ENCODE measurements at places on chromosomes 6 and 20. TPM values are rescaled to one million over a fixed set of nuclear protein-coding genes. Genes with fewer than 3 reads are reported as not detected.
A peak's percentile ranks its signal among the peaks of the same experiment; 100 is the strongest.

DNA sequence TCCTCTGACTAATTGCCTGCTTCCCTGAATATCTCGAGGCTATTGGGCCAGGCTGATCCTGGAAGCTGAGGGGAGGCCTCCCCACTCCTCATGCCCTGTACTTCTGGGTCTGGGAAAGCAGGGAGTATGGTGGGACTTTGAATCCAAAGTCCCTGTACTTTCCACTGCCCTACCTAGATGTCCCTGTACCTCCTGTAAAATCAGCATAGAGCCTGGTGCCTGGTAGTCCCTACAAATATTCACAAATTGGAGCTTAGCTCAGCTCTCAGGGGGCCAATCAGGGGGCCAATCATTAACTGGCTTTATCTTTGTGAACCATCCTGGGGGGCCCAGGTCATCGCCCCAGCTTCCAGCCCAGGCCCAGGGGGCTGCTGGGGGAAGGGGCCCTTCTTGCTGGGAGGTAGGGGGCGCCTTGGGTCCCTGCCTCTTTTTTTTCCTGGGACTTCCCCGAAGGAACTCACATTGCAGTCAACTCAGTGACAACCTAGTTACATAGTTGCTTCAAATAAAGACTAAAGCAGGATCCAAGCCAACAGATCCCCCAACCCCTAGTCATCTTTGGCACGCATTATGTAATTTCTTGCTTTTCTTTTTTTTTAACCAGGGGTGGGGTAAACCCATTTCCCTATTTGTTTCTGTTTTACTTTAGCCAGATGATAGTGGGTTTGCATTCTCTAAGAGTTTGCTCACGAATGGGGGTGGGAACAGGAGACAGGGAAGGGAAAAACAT, 6.9 kb upstream of the VEGFA start:
- peak; percentile 84 for DNase-seq

DNA sequence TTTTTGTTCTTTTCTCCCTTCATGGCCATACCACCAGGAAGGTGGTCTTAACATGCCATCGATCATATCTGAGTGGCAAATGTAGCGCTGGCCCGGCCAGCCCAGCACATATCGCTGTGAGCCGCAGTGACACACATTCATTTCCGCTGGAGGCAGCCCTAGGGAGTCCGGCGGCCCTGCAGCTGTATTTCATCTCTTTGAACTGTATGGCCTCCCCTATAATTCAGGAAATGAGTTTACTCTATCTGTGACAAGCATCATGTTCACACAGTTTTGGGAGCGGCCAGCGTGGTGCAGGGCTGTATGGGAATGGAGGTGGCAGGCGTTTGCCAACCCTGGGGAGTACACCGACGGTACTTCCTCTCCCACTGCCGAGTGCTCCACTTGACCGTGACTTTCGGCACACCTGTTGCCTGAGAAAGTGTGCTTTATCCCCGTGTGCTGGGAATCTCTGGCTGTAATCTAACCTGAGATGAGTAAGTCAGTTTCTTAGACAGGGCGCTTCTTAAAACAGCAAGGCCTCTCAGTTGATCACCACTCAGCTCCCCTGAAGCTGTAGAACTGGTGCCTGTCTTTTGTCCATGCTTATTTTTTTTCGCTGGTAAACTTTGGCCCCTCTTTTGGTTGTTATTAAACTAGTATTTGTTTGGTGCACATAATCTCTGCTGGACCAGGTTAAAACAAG, 257.1 kb upstream of the TAB2 start:
- DNase-seq, result peak; percentile 18

- no peak for DNase-seq
Measured at GRCh38 chr20:35503281-35503680, 26.2 kb downstream of the C20orf173 start.

GRCh38 chr6:118804091-118804490, 89.9 kb upstream of the ASF1A start:
- DNase-seq, result no peak

DNA sequence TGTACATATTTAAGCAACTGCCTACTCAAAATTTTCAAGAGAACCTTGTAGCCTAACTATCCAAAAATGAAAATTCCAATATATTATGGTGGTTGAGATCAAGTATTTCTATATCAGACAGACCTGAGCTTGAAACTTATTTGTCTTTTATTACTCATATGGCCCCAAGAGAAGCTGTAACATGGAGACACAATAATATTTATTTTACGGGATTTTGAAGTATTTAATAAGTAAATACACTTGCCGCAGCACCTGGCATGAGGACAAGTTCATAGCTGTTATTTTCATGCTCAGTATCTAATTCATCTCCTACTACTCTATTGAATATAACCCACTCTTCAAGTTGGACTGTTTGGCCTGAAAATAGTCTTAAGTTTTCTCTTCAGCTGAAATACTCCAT, 28.0 kb downstream of the PTPRK start:
- no peak for DNase-seq

DNA sequence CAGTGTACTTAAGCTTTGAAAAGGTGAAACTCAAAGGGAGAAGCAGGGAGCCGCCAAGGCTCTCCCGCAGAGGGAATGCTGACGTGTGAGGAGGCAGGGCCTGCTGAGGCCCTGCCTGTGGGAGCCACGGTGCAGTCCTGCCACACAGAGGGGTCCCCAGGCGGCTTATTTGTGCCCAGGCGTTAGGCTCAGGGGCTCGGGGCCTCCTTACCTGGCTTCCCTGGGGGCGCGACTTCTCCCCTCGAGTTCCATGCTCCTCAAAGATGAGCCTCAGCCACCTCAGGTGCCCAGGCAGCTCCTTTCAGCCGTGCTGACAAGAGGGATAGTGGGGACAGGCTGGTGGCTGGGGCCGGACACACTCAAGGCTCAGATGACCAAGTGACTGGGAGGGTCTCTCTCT, 2.2 kb upstream of the KIF25 start:
- no peak for DNase-seq

- no peak for DNase-seq
Measured at GRCh38 chr6:14849185-14849584, 396.7 kb upstream of the JARID2 start.

DNA sequence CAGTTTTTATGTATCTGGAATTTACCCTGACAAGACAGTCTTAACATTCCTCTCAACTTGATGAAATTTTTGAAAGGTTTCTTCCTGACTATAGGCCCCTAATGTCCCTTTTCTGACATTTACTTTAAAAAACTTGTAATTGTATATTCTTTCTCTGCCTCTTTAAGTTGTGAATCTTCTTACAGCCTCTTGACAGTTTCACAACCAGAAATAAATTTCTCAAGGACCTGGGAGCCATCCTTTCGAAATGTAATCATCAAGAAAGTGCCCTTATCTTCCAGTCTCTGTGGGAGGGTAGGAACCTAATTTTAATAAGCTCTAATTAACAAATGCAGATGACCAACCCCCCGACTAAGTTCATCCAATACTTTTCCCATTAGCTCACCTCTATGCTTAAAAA, 403.6 kb upstream of the GJE1 start:
- DNase-seq, result no peak

DNA sequence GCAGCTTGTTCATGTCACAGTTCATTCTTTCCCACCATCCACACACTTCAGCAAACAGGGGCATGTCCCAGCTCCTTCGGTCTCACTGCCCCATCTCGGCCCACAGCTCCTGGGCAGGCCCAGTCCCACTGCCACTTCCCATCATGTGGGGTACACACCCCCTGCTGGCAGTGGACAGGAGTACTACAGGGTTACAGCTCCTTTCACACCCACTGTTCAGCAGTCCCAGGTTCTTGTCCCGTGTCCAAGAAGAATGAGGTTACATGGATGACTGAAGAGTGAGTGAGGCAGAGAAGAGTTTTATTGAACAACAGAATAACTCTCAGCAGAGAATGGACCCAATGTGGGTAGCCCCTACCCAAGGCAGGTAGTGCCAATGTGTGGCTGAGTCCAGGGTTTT, 77.8 kb upstream of the SMLR1 start:
- DNase-seq, result no peak

LKAAEAR1 gene
- 3.4 TPM for total RNA-seq

OARD1 gene
- total RNA-seq, result 30.3 TPM

FAM83B gene
- 3.6 TPM for total RNA-seq

All from umbilical cord (tissue), 2 donors.